ENCODE measurements at places on chromosomes 11 and 22.

DNA sequence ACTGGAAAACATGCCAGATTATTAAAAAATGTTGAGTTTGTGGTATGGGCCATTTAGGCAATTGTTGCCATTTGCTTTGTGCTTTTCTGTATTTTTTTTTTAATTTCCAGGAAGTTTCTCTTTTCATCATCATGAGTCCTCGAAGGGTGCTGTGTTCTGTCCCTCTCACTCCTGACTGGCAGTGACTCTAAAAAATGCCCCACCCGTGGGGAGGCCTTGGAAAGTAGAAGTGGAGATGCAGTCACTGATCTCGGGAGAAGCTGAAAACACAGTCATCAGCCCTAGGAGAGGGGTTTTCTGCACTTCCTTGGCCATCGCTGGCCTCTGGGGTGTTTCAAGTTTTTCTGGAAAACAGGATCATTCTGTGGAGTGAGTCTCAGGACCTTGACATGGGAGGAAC, 98.5 kb upstream of the GRK3 start:
- DNase-seq = no peak

- no peak for DNase-seq
Measured at GRCh38 chr11:123231256-123231655, 36.2 kb upstream of the CLMP start.

DNA sequence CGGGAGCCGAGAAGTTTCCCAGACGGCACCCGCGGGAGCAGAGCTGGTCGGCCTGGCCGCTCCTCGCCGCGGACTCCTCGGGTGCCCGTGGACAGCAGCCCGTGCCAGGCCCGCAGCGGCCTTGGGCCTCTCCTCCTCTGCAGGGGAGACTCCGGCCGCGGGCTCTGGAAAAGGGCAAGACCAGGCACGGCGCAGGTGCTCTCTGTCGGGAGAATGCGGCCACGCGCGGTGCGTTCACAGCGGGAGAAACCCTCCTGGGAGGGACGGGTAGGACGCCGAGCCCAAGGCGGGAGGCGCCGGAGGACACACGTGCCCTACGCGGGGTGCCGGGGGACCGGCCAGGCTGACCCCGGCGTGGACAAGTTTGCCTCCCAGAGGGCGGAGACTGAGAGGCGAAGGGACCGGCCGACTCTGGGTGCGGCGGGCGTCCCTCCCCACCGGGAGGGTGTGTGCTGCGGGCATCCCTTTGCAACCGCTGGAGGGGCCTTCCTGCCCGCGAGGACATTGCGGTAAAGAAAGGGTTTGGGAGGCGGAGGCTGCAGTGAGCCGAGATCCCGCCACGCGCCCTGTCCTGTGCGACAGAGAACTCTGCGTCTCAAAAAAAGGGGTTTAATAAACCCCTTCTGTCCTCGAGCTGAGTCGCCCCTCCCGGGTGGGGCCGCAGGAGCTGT, 2.3 kb downstream of the IFITM1 start:
- no peak for DNase-seq

- no peak for DNase-seq
Measured at GRCh38 chr11:23143022-23143421, 282.7 kb upstream of the CCDC179 start.

GRCh38 chr11:121688860-121689614, 236.3 kb upstream of the SORL1-AS1 start:
- DNase-seq = no peak
